DMS 273 treated with DMSO at 0.1 percent for 48 hours (cell line): ENCODE measurements at places on chromosomes 5 and 9.

GRCh38 chr5:56612353-56612752, 203.0 kb upstream of the MAP3K1 start:
- DNase-seq: no peak

- DNase-seq: no peak
Measured at GRCh38 chr5:41863871-41864486, 6.2 kb downstream of the OXCT1 start.

GRCh38 chr9:36762958-36763357, 190.3 kb downstream of the MELK start:
- no peak for DNase-seq

- no peak for DNase-seq
Measured at GRCh38 chr9:84772511-84772910, 103.0 kb downstream of the NTRK2 start.

DNA sequence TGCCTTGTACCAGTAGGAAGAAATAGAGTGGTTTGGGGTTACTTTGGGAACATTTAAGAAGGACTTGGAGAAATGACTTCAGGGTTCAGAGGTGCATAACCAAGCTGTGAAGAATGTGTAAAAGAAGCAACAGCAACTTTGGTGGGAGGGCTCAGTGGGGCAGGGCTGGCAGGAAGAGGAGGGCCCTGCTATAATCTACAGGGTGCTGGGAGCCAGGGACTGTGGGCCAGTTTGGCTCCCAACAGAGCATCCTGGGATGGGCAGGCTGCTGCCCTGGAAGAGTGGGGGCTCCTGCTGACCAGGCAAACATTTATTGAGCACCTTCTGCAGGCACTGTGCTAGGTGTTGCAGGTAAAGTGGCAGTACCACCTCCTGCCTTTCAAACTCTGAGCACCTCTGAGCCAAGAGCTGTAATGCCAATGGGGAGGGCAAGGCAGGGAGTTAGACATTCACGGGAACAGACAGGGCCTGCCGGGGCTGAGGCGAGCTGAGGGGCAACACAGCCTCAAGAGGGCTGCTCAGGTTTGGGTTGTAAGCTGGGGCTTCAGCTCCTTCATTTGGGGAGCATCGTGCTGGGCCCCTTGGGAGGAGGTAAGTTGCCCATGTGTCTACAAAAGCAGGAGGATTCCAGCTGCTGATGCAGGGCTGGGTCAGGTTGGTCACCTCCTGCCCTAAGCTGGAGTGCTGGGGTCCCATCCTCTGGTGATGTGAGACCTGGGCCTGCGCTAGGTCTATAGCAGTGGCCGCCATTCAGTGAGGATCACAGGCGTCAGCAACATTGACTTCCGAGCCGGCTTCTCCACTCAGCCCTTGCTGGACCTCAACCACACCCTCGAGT, 30.6 kb downstream of the HMCN2 start:
- no peak for DNase-seq

DNA sequence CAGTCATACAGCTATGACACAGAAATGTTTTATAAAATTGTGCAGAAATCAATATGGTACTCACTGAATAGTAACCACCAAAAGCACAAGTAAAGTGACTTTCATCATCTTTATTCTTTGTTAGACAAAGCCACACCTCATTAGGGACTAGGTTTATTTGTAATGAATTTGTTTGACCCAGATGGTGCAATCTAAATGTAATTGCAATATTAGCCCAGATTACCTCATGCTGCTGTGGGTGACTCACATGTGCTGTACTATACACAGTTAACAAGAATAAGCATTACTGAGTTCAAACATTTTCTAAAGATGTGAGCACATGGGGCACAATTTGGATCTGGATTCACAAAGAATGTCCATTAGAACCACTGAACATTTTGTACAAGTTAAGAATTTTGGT, 759.3 kb upstream of the TYRP1 start:
- peak; percentile 23 for DNase-seq

DNA sequence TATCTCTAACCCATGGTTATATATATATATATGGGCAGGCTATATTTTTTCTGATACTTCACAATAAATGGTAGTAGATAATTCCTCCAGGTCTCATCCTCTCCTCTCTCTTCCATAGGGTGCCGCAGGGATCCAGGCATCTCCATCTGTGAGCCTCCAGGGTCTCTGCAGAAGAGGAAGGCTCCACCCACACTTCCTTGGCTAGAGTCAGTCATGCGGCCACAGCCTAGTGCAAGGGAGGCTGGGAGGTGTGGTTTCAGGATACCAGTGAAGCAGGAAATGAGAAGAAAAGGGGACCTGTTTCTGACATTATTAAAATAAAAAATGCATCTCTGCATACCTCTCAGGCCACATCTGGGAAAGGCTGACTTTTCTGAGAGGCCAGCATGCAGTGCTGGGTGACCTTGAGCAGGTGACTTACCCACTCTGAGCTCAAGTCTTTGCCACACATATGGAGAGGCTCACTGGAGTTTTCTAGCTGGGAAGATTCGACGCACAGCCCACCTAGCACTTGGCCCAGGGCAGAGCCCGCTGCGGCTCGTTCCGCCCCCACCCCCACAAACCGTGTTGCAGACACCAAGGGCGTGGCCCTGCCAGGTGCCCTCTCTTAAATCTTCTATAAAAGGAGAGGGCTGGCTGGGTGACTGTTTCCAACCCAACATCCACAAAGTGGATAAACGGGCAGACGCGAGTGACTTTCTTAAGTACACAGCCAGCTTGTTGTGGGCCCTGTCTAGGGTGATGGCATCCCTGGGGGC, 47.9 kb downstream of the OLFM1 start:
- no peak for DNase-seq

- DNase-seq: no peak
Measured at GRCh38 chr5:107687937-107688336, 17.2 kb upstream of the EFNA5 start.

GRCh38 chr9:88143957-88144625, 5.8 kb upstream of the SPATA31C2 start:
- no peak for DNase-seq
